Smooth muscle cell of trachea (primary cell): ENCODE measurements at places on chromosomes 16 and 17. TPM values are rescaled to one million over a fixed set of nuclear protein-coding genes. Genes with fewer than 3 reads are reported as not detected.

Gene TNK1
- total RNA-seq: 0.66 and 0.73 TPM in 2 replicates

Gene KRTAP2-3
- not detected in 2 replicates for total RNA-seq

Gene ADCY9
- total RNA-seq: 25.6 and 44.5 TPM in 2 replicates

Gene UMOD
- not detected in 2 replicates for total RNA-seq

Gene CCL18
- total RNA-seq: not detected in 2 replicates

Gene ITGAX
- total RNA-seq: 0.15 and 0.17 TPM in 2 replicates

Gene PRKCA
- 45.7 and 48.6 TPM in 2 replicates for total RNA-seq

Gene TM4SF5
- not detected in 2 replicates for total RNA-seq

Gene PEMT
- 22.8 and 24.5 TPM in 2 replicates for total RNA-seq

Gene KRT12
- not detected in 2 replicates for total RNA-seq

Gene FBXO47
- total RNA-seq: under 0.01 TPM in 1 of 2 replicates, not detected in the other

Gene MOSMO
- total RNA-seq: 9.8 and 13.2 TPM in 2 replicates

Gene MYH13
- not detected in 2 replicates for total RNA-seq

Gene CYLD
- total RNA-seq: 54.1 and 56.1 TPM in 2 replicates

Gene NT5C
- total RNA-seq: 32.1 and 80.4 TPM in 2 replicates

Gene TSPAN10
- 2.5 and 2.6 TPM in 2 replicates for total RNA-seq

Gene KRTAP3-1
- not detected in 2 replicates for total RNA-seq

Gene KRTAP16-1
- not detected in 2 replicates for total RNA-seq

Gene LITAFD
- total RNA-seq: not detected in 2 replicates

Gene KRTAP4-9
- total RNA-seq: not detected in 2 replicates

Gene SLC43A2
- 4.5 and 14.9 TPM in 2 replicates for total RNA-seq

Gene GGT6
- not detected in 2 replicates for total RNA-seq
